ENCODE measurements at places on chromosomes 4 and X.
A peak's percentile ranks its signal among the peaks of the same experiment; 100 is the strongest.

- no peak for DNase-seq
These were observed 5.9 kb downstream of the ATOH1 start for GRCh38 chr4:93834249-93835066.

DNA sequence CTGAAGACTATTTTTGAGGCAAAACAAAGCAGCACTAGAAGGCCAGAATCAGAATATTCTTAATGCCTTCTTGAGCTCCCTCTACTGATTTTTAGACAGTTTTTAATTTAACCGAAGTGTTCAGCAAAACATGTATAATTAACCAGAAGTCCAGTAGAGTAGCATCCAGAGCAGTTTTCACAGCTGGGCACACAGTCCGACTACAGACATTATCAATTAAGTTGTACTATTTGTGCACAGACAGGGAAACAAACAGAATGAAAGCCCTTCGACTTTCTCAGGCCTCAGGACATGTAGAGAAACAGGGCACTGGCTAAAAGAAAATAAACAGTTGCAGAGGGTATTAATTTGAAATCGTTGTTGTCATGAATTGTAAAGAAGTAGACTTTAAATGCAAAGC lies 11.9 kb downstream of the FSTL5 start:
- DNase-seq: no peak

DNA sequence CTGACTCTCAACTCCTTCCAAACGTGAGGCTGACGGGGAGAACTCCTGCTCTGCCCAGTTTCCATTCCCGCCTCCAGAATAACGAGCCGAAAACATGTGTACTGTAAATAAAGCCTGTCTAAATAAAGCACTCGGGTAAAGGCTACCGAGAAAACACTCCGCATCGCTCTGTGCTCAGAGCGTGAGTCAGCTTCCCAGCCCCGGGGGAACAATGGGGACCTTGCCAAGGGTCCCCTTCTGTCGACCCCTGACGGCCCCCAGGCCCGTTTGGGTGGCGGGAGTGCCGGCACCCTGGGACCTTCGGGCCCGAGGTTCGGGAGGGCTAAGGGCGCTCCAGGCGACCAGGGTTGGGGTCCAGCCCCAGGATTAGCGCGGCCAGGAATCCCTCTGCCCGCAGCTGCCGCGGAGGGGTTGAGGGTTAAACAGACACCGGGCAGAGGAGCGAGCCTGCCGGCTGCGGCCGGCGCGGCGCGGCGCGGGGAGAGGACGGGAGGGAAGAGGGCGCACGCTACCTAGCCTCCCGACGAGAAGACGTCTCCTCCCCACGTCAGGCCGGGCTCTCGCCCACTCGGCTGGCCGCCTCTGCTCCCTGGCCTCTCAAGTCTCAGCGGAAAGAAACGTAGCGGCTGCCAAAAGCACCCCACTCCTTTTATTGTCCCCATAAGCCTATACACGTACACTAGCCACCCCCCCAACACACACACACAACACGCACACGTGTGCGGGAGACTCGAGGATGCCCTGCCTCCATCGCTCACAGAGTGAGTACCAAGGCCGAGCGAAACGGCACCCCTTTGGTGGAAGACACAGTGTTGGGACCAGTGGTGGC lies 85.5 kb downstream of the BCOR start:
- DNase-seq: no peak

DNA sequence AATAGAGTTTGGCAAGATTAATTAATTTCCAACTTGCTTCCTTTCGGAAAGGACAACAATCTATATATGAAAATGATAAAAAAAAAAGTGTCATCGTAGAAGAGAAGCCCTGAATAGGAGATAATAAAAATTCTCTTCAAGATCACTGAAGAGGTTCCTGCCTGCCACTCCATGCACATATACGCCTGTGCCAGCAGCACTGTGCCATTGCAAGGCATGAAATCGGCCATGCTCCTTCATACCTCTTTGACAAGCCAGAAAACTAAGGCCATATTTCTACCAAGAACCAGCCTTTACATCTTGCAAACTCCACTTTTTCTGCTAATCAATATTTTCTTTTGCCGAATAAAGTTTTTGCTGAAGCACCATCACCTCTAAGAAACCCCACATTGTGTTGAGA lies 365.5 kb downstream of the CXXC4 start:
- no peak for DNase-seq

GRCh38 chr4:98352940-98353339 lies 91.8 kb downstream of the RAP1GDS1 start:
- no peak for DNase-seq

- DNase-seq: no peak
These were observed 74.4 kb downstream of the RPS3A start for GRCh38 chr4:151173871-151174270.

GRCh38 chr4:52856801-52857200 lies 5.3 kb upstream of the RASL11B start:
- no peak for DNase-seq

DNA sequence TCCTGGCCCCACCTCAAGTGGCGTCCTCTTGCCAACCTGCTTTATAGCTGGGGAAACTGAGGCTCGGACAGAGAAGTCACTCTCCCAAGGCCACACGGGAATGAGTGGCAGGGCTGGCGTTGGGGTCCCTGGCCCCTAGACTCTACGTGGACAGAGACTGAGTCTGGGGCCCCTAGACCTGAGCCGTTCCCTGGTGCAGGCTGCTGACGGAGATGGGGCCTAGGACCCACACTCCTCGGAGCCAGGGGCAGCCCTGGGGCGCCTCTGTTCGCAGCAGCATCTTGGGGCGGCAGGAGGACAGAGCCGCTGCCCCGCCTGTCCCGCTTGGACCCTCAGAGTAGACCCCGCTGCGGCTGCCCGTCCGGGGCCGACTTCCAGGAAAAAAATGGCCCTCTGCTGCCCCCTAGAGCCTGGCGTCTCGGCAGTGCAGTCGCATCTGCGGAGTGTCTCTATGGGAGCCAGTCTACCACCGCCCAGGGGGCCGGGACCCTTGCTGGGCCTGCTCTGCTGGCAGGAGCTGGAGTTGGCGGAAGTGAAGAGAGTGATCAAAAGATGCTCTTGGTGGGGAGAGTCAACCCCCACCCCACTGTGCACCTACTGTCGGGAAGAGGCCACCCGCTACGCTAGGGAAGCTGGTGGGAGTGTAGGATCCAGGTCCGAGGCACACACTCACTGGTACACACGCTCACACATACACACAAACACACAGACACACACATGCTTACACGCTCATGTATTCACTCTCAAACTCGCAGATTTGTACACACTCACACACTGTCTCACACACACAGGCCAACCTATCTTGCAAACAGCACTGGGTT lies 220.1 kb downstream of the AFAP1 start:
- DNase-seq: peak; percentile 57

GRCh38 chr4:173386751-173387150 lies 12.2 kb downstream of the SCRG1 start:
- no peak for DNase-seq

DNA sequence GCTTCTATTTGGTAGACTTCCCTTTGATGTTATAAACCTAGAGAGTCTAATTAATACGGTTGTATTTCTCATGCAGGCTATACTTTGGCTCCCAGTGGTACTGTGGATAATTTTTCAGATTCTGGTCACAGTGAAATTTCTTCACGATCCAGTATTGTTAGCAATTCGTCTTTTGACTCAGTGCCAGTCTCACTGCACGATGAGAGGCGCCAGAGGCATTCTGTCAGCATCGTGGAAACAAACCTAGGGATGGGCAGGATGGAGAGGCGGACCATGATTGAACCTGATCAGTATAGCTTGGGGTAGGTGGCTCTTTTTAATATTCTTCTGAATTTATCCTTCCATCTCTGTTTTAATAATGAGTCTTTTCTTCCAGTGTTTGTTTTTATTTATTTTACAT lies 249.7 kb downstream of the RAPGEF2 start:
- DNase-seq: no peak

DNA sequence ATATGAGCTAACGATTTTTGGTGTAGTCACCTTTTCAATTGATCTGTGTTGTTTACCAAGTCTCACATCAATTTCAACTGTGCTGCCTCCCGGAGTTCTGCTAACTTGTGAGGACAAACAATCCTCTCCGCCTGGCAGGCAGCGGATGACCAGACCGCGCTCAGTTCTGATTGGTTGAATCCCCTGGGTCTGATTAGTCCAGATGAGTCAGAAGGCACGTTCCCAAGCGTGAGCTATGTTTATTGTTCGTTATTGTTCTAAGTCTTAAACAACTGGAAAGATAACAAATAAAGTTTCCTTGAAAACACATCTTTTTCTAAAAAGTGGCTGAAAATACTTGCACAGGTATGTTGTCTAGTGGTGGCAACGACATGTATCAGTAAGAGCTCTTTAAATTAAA lies 37.9 kb upstream of the TRPC3 start:
- no peak for DNase-seq

- no peak for DNase-seq
These were observed 156.6 kb downstream of the FGF16 start for GRCh38 chrX:77603635-77604336.

DNA sequence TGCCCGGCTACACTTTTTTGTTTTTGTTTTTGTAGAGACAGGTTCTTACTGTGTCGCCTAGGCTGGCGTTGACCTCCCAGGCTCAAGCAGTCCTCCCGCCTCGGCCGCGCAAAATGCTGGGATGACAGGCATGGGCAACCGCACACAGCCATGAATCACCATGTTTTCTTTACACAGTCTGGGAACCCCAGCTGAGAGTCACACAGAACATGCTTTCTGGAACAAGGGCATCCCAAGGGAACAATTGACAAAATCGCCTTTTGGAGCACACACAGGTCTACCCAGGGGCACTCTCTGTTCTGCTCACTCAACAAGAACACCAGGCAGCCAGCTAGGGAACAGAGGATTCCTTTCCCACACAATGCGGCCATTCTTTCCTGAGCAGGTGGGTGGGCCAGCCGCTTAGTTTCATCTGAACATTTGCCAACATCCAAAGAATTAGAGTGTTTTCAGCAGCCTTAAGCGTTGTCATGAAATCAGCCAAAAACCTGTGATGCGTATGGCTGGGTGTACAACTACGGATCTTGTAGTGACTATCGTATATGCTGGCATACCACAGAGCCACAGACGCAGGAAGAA lies 15.7 kb downstream of the PRKX start:
- no peak for DNase-seq

DNA sequence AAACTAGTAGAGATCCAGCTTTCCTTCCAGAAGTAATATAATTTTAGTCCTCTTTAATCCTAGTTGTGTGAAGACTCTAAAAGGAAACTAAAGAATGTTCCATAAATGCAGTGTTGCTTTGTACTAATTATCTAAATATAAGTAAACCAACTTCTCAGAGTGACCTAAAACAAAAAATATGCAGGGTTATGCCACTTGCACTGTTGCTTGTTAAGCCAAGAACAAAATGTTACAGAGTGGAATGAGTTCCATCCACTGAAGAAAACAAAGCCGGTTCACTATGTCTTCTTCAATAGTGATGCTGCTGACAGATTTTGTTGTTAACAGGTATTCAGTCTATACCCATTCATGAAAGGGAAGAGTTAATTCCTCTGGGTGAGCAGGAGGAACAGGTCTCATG lies 252.0 kb upstream of the DIAPH2 start:
- no peak for DNase-seq

DNA sequence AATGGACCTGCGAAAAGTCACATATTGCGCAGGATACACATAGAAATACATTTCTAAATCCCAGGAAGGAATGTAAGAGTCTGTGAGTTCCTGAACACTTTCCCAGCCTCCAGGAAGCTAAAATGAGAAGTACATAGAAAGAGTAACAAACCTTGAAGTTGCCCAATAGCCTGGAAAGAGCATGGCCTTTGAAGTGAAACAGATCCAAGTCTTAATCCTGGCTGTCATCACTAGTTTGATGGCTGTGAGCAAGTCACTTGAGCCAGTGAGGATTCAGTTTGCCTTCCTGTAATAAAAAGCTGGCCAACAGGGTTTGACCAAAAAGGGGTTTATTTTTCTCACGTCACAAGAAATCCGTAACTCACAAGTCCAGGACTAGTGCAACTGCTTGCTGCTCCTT lies 69.8 kb downstream of the ARHGEF38 start:
- no peak for DNase-seq

Measured in stimulated activated CD4-positive, alpha-beta T cell treated with anti-CD3 and anti-CD28 coated beads, Interleukin-1b, Interleukin-23, amount 100 ng/mL, for 24 hours (primary cell).